ENCODE measurements at places on chromosomes 2 and 18. TPM values are rescaled to one million over a fixed set of nuclear protein-coding genes. Genes with fewer than 3 reads are reported as not detected.

The FBXO15 gene
- total RNA-seq: 0.73 TPM

The SIX2 gene
- total RNA-seq: 42.8 TPM

The BUB1 gene
- 7.3 TPM for total RNA-seq

The KLF7 gene
- 36.7 TPM for total RNA-seq

- DNase-seq: no peak
These were observed 10.7 kb downstream of the DOCK10 start for GRCh38 chr2:225031599-225031998.

GRCh38 chr2:58959996-58960395 is 718.9 kb upstream of the FANCL start:
- DNase-seq: no peak

- peak; percentile 84 for DNase-seq
These were observed at the start of gene KHK for GRCh38 chr2:27086724-27087593. TSS of gene KHK (plus strand) at chr2:27086772. CDS start at chr2:27087260, 488 bp downstream.

- DNase-seq: no peak
These were observed 33.5 kb upstream of the METAP1D start for GRCh38 chr2:171966235-171966634.

GRCh38 chr2:3021720-3022119 is 355.9 kb downstream of the EIPR1 start:
- DNase-seq: peak; percentile 60

All from osteocyte (in vitro differentiated cells).